ENCODE measurements at places on chromosomes 11 and 22. TPM values are rescaled to one million over a fixed set of nuclear protein-coding genes. Genes with fewer than 3 reads are reported as not detected.
A peak's percentile ranks its signal among the peaks of the same experiment; 100 is the strongest.

The LRRC10B gene
- total RNA-seq, result 0.13 TPM

DNA sequence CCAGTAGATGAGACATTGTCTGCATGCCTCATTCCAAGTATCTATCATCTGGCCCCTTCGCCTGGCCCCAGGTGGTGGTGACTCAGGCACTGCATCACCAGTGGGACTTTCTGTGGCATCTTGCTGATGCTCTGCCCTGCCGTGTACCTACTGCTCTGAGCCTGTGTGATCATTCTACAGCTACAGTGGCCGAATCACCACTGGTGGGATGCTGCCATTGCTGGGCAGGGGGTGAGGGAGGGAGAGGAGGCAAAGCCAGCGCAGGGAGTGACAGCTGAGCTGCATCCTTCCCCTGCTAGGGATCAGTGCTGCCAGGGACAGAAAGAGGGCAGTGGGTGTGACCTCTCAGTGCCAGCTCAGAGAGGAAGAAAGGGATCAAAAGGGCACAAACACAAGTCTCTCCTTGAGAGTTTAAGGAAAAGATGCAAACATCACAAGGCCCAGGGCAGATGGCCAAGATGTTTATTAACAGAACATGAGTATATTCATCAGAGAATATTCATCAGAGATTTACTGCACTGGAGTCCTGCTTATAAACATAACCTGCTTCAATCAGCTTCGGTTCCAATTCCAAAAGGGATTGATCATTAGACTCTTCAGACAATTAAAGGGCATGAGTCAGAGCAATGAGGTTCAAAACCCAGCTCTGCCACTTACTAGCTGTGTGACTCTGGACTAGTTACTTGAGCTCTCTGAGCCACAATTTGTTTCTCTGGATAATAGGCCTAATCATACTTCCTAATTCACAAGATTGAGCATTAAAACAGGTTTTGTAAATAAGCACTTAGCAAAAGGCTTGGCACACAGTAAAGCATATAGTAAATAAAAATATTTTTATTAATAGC lies 109.8 kb downstream of the NAT10 start:
- peaks cover 3% of the 10 kb centered on the region for H3K4me1 ChIP-seq
- H3K27ac ChIP-seq, result no peak overlapping the region
- H3K27me3 ChIP-seq, result no peaks in the 10 kb centered on the region
- no peaks in the 10 kb centered on the region for H3K36me3 ChIP-seq
- DNase-seq, result no peak

DNA sequence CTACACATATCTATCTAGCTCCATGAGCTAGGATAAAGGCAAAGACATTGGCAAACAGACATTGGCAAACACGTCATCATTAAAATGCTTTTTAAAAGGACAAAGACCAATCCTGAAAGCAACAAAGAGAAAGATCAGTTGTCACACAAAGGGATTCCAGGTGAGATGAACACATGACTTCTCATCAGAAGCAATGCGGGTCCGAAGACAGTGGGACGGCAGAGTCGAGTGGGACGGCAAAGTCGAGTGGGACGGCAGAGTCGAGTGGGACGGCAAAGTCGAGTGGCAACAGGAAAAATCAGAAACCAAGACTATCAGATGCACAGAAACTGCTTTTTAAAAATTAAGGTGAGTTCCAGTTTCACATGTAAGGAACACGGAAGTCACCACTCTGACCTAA lies 609.5 kb downstream of the BRD1 start:
- H3K4me3 ChIP-seq, result no peak overlapping the region
- H3K4me1 ChIP-seq, result no peaks in the 10 kb centered on the region
- no peak overlapping the region for H3K27ac ChIP-seq
- no peaks in the 10 kb centered on the region for H3K36me3 ChIP-seq
- no peaks in the 10 kb centered on the region for H3K27me3 ChIP-seq
- no peak for DNase-seq

DNA sequence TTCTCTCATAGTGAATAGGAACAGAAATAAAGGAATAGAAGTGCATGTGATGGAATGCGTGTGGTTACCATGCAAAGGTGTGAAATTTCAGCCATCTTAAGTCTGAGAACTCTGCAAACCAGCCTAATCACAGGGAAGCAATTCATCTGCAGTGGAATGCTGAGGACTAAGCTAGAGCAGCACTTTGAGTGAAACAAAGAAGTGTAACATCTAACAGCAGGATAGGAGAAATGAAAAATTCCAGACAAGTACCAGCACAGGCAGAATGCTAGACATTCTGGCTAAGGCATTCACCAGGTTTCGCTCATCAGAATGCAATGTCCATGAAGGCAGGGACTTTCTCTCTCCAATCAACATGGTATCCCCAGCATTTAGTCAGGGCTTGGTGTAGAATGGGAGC lies 41.2 kb upstream of the SLC36A4 start:
- no peaks in the 10 kb centered on the region for H3K4me1 ChIP-seq

DNA sequence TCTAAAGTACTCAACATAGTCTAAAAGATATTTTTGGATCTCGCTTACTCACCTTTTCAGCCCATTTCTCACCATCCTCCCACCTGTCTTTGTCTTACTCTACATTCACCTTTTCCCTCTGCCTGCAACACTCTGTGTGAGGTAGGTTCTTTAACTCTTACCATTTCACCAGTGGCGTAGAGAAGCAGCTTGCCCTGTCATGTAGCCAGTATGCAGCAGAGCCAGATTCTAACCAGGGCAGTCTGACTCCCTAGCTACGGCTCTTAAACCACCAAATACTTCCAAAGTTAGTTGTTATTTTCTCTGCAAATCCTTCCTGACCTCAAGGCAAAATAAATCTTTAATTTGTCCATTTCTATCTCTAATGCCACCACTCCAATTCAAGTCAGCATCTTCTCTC lies 7.5 kb downstream of the ALG8 start:
- H3K36me3 ChIP-seq, result peaks cover 4% of the 10 kb centered on the region
- no peak for DNase-seq
- H3K27me3 ChIP-seq, result no peaks in the 10 kb centered on the region

DNA sequence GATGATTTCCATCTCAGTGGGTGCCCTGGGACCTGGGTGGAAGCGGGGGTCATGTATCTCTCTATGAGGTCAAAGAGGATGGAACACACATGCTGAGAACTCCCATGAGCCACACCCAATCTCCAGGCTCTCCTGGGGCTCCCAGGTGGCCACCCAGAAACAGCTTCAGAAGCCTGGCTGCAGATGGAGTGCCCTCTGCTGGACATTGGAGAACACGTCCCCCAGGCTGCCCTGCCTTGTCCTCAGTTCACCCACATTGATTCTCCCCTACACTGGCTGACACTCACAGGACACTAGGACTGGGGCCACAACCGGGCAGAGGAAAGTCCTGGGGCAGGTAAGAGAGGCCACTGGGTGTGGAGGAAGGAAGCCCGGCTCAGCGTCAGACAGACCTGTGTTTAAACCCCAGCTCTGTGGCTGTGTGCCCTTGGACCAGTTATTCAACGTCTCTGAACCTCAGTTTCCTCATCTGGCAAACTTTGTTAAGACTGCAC lies 4.5 kb upstream of the NOL12 start:
- H3K27me3 ChIP-seq, result no peaks in the 10 kb centered on the region
- no peak overlapping the region for H3K27ac ChIP-seq
- H3K36me3 ChIP-seq, result peaks cover 30% of the 10 kb centered on the region
- peaks cover 33% of the 10 kb centered on the region for H3K4me1 ChIP-seq
- peak; percentile 79 for DNase-seq

GRCh38 chr11:3014057-3014938 lies 22.2 kb upstream of the NAP1L4 start:
- H3K27ac ChIP-seq, result no peak overlapping the region
- H3K27me3 ChIP-seq, result no peaks in the 10 kb centered on the region
- no peak overlapping the region for H3K4me3 ChIP-seq
- no peak for DNase-seq
- H3K4me1 ChIP-seq, result no peaks in the 10 kb centered on the region

The CD3G gene
- total RNA-seq, result 0.13 TPM

The GRAP2 gene
- 0.40 TPM for total RNA-seq

DNA sequence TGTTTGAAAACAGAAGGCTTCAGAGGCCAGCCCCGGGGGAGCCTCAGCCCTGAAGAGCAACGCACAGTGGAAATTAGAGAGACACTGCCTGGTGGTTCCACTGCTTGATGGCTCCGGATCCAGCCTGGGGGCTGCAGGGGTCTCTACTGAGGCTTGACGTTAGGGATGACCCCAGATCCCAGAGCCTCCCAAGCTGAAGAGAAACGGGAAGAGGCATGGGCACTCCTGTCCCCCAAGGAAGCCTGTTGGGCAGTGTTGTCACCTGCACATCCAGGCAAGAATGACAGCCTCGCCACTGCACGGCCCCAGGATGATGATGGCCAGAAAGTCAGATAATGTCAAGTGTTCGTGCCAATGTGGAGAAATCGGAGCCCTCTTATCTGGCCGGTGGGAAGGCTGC lies 56.8 kb upstream of the FGF3 start:
- no peak for DNase-seq
- peaks cover 30% of the 10 kb centered on the region for H3K27me3 ChIP-seq
- no peaks in the 10 kb centered on the region for H3K36me3 ChIP-seq
- no peaks in the 10 kb centered on the region for H3K4me1 ChIP-seq

DNA sequence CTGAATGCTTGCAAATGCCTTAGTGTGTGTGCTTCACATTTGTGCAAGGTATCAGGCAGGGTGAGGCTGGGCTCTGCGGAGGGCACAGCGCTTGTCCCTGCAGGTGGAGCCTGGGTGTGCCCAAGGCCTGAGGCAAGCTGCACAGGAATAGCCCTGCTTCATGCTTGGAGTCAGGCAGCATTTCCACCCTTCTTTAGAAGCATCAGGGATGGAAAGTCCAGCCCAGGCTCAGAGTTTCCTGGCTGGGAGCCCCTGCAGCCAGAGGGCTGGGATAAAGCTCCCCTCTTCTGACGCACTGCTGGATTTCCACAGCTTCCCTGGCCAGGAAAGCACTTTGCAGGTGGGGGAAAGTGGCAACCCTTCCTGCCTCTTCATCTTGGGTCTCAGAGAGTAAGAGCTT lies 63.4 kb downstream of the GALNT18 start:
- H3K27me3 ChIP-seq, result peaks cover 2% of the 10 kb centered on the region
- DNase-seq, result peak; percentile 92

The SEC14L3 gene
- not detected for total RNA-seq

The GAL gene
- 0.40 TPM for total RNA-seq
